Tibial nerve (tissue), 4 donors: ENCODE measurements at places on chromosomes 5 and 9.

DNA sequence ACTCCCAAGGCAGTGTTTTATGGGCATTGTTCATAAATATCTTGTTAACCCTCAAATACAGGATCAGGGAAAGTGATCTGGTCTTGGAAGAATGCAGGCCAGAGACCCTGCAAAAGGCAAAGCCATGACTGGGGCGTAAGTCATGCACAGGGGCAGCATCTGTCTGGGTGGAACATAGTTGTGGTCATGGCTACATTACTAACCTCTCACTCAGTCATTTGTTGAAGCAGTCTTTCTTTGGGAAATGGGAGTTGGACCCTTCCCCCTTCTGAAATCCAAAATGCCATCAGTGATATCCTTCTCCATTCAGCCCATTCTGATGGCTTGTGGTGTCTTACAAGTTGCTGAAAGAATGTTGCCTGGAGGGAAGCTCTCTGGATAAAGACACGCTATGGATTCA, 68.1 kb downstream of the GDNF start:
- no peak for DNase-seq

DNA sequence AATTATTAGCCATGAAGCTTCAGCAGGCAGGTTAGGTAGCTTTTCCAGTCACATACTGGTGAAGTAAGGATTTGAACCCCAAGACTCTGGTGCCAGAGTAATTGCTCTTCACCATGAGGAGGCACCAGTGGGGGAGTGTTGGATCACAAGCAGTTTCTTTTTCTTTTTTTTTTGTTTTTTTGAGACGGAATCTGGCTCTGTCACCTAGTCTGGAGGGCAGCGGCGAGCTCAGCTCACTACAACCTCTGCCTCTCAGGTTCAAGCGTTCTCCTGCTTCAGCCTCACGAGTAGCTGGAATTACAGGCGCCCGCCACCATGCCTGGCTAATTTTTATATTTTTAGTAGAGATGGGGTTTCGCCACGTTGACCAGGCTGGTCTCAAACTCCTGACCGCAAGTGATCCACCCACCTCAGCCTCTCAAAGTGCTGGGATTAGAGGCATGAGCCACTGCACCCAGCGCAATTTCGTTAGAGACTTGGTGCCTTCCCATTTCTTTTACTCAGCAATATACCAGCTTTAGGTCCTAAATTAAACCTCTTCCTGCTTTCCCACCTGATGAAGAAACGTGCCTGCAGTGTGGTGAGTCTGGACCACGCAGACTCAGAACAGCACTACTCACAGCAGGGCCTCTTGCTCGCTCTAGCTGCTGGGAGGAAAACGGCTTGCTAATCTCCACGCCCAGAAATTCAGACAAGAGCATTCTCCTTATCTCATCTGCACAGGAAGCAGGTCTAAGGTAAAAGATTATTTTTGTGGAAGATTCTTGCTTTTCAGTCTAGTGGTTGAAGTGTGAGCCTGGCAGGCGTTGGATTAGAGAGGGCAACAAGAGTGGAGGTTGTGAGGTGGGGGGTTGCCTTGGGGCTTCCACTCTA, at the start of gene S100Z:
Gene S100Z, plus strand, starts transcription at position 596 of the 873 bp plus-strand sequence. CDS start 25,346 bp downstream, outside the sequence.
- no peak for DNase-seq

DNA sequence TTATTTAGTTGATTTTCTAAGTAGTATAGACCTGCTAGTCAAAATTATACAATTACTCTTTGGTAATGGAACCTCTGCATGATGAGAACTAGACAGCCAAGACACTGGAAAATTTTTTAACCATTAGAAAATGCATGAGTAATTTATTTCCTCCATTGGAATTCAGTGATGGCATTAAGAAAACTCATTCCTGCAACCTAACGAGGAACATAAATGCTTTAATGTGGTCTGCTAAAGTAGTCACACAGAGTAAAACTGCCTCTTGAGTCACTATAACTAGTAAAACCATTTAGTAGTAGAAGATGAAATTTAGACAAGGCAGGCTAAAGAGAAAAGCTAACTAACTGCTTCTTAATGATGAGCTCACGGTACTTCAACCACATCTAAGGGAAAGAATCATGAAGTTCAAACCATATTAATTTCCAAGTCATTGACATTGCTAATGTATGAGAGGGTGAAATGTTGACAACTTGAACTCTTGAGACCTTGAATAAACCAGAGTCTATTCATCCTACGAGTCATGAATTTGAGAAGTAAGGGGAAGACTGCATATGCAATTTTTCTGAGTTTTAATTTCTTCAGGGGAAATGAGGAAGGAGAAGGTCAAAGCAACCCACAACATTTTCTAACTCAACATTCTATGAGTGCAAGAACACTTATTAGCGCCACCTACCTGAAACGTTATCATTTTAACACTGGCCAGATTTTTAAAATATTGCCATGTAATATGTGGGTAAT, 74.4 kb downstream of the GLIS3 start:
- no peak for DNase-seq

DNA sequence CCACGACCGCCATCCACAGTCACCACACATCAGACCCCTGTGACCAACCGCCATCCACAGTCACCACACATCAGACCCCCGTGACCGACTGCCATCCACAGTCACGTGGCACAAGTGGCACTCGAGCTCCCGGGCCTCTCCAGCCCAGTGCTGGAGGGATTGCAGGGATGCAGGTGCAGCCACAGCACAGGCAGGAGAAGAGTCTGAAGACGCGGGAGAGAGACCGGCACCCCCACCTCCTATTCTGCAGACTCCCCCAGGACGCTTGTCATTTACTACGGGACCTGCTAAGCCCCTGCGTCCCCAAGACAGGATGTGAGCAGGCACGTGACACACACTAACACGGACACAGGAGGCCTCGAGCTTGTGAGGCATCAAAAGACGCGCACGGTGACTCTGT, 21.1 kb downstream of the TERT start:
- no peak for DNase-seq

DNA sequence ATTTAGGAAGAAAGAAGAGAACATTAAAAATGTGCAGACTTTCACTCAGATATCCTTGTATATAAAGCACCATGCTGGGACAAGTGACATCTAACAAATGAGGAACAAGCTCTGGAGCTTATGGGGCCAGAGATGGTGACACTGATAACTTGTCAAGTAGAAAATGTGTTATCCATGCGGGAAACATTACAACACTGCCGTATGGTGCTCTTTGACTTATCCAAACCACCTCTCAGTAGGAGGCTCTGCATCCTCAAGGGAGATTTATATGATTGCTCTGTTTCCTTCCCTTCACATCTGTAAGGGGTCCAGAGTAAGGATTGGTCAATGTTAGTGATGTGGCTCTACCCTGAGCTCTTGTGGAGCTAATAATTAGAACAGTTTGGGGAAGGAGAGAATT, 23.5 kb downstream of the KCTD16 start:
- DNase-seq = no peak

- no peak for DNase-seq
Measured at GRCh38 chr5:76766746-76767145, 50.8 kb downstream of the F2R start.

DNA sequence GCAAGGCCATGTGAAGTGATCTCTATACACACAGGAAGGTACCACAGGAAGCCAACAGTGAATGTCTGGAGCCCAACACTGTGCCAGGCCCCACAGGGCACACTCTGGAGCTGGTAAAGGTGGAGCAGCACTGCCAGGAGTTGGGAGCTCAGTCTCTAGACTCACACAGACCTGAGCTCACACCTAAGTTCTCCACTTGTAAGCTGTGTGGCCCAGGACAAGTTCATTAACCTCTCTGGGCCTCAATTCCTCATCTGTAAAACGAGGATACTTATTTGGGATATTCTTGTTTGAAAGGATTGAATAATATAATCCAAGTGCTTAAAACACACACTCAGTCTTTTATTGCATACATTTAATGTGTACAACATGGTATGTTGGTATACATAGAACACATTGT, 60.6 kb upstream of the IQGAP2 start:
- DNase-seq = no peak

DNA sequence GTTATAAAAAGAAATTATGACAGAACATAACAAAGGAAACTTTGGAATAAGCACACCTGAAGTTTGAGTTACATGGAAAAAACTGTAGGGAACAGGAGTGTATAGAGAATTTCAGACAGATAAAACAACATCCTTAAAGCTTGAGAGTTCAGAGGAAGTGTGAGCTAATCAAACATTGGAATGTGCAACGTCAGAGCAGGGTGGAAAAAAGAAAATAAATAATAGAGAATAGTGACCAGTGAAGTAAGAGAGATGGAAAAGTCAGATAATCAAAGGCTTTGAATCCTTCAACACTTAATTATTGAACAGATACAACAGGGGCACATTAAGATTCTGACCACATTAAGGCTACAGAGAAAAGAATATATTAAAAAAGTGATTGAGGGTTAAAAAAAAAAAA, 128.5 kb upstream of the CDH10 start:
- no peak for DNase-seq

DNA sequence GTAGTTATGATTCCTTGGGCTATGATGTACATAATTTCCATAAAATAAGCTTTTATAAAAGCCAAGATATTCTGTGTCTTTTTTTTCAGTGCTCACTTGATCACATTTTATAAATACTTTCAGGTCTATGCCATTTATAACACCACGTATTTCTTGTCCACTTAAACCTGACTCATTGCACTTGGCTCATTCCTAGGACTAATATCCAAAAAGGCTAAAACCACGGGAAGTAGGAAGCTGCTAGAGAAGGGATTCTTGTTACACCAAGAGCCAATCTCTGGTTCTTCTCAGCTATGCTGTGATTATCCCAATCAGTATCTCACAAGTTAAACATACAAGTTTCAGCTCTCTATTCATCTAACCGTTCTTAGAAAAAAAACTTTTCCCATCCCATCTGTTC, 80.4 kb upstream of the CDH6 start:
- no peak for DNase-seq

GRCh38 chr5:107670087-107670931, 428 bp downstream of the EFNA5 start:
- no peak for DNase-seq

DNA sequence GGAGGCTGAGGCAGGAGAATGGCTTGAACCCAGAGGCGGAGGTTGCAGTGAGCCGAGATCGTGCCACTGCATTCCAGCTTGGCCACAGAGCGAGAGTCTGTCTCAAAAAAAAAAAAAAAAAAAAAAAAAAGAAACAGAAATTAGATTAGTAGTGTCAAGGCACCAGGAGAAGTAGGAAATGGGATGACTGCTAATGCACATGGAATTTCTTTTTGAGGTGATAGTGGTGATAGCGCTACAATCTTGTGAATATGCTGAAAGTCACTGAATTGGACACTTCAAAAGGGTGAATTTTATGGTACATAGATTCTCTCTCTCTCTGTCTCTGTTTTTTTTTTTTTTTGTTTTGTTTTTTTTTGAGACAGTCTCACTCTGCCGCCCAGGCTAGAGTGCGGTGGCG, 42.1 kb upstream of the SUB1 start:
- DNase-seq = no peak

DNA sequence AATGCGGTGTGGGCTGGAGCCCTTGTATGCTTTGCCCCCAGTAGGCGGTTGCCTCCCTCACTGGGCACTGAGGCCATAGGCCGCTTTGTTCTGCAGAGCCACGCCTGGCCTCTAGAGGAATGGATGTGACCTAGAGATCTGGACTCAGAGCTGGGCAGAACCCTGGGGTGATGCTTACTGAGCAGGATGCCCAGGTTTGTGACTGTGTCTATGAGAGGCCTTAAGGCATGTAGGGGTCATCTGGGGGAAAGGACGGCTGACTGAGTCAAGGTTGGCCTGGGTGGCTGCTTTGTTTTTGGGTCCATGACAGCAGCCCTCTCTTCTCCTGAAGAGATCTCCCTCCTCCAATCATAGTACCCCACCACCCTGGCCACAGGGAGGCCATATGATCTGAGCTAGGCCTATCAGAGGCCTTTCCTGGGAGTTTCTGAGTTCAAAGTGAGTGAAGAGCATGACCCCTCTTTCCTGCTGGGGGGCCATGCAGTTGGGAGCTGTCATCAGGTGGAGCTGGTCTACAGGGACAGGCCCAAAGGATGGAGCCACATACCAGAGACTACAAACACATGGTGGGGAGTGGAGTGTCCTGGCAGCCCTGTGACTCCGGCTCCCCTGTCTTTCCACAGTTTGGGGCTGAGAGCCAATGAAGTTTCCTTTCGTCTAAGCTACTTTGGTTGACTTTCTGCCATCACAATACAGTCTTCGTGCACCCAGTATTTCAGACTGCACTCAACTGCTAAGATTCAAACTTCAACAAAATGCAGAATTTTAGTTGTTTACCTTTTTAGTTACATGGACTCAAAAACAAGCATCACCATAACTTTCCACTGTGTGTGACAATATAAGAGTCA, 165.4 kb downstream of the AUH start:
- DNase-seq = no peak

DNA sequence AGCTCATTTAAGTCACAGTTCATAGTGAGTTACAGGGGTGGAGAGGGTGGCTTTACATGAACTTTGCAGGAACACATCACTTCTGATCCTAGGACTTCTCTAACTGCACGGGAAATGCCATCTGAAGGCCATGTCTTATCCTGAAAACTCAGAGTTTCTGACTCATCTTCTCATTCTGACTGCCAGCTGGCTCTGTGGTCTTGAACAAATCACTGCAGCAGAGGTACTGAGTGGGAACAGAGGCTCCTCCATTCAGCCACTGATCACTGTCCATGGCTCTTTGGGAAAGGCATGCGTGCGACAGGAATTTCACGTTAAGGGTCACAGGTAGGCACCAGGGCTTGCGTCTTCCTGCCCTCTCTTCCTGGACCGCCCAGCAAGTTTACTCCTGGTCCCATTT, 114.6 kb upstream of the LRRTM2 start:
- no peak for DNase-seq

DNA sequence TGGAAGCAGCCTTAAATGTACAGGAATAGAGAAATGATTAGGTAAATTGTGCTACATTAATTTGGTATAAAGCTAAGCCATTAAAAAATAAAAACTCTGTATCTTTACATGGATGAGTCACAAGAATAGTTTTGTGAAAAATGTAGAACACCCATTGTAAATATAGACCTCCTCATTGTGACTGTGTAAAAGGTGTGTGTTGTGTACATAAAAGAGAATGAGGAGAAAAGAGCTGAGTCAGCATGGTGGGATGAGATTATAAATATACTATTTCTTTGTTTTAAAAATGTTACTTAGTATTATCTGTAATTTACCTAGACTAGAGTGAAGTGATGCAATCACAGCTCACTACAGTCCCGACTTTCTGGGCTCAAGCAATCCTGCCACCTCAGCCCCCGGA, 250.5 kb downstream of the KIAA0825 start:
- DNase-seq = no peak

DNA sequence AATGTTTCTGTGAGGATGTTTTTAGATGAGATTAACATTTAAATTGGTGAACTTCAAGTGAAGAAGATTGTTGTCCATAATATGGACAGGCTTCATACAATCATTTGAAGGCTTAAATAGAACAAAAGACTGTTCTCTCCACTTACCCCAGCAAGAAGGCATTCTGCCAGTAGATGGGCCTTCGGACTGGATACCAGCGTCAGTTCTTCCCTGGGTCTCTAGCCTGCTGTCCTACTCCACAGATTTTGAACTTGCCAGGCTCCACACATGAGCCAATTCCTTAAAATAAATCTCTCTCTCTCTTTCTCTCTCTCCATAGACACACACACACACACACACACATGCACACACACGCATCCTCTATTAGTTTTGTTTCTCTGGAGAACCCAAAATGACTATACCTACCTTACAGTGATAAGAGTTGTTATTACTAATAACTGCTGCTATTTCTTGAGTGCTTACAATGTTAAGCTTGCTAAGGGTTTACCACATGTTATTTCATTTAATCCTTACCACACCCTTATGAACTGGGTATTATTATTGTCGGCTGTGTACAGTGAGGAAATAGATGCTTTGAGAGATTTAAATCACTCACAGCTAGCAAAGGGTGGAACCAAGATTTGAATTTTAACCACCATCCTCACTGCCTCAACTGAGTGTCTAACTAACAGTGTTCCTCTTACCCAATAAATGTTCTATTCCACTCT, 19.8 kb upstream of the IQGAP2 start:
- no peak for DNase-seq

GRCh38 chr5:54296386-54296785, 14.0 kb downstream of the ARL15 start:
- no peak for DNase-seq
